A549 treated with DMSO at 1 μM for 4 hours (cell line): ENCODE measurements at places on chromosomes 3 and 15. TPM values are rescaled to one million over a fixed set of nuclear protein-coding genes. Genes with fewer than 3 reads are reported as not detected.

PARP15 gene
- total RNA-seq = not detected in 5 replicates

TMEM212 gene
- not detected in 5 replicates for total RNA-seq

OR5K2 gene
- not detected in 5 replicates for total RNA-seq

UBR1 gene
- total RNA-seq = 3.7 to 5.1 TPM (median 4.8 TPM) in 5 replicates

SPATA12 gene
- 0.45 to 0.64 TPM (median 0.52 TPM) in 5 replicates for total RNA-seq

ACSBG1 gene
- total RNA-seq = 0.20 to 0.48 TPM (median 0.38 TPM) in 5 replicates

SNTN gene
- total RNA-seq = not detected in 5 replicates

ITGB5 gene
- 382 to 429 TPM (median 404 TPM) in 5 replicates for total RNA-seq

USP50 gene
- total RNA-seq = not detected in 5 replicates
